ENCODE measurements at places on chromosomes 7 and 10. TPM values are rescaled to one million over a fixed set of nuclear protein-coding genes. Genes with fewer than 3 reads are reported as not detected.

The COBL gene
- total RNA-seq = 4.6 TPM

The RADIL gene
- total RNA-seq = 0.40 TPM

The C10orf53 gene
- total RNA-seq = not detected

The DCLRE1A gene
- 9.8 TPM for total RNA-seq

The IMMP2L gene
- total RNA-seq = 13.6 TPM

The MSMB gene
- total RNA-seq = not detected

The TBXAS1 gene
- 6.3 TPM for total RNA-seq

The PPP1R3C gene
- 0.74 TPM for total RNA-seq

The OGA gene
- total RNA-seq = 47.6 TPM

GRCh38 chr7:12389089-12389700 is 14.5 kb downstream of the VWDE start:
- DNase-seq = peak; percentile 55

GRCh38 chr10:78247266-78247665 is 213.6 kb downstream of the RPS24 start:
- DNase-seq = no peak

DNA sequence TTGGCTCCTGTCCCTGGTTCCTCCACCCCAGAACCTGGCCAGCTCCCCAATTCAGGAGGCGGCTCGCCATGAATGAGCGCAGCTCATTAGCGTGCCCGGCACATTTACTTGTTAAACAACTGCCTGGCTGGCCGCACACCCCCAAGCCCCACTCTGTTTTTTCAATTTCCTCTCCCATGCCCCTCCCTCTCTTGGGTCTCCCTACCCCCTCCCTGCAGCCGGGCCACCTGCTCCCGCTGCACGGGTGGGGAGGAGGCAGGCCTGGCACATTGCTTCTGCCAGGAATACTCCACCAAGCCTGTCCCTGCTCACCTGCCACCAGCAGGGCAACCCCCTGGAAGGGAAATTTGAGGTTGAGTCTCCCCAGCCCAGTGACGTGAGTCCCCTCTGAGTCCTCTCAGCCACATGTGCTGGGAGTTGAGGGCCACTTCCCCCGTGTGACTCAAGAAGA is 2.5 kb upstream of the SLIT1 start:
- no peak for DNase-seq

DNA sequence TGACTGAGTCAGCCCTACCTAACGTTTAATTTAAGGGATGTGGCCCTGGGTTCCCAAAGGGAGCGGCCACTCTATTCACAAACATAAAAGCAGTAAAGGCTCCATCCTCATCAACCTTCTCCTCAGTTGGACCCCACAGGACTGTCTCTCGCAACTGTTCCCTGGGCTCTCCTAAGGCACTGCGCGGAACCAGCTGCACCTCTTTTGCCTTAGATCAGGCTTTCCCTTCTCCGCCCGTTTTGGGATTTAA is 689 bp upstream of the GTPBP4 start:
- peak; percentile 21 for DNase-seq

- DNase-seq = no peak
These were observed 23.3 kb upstream of the STEAP2 start for GRCh38 chr7:90188281-90188680.

DNA sequence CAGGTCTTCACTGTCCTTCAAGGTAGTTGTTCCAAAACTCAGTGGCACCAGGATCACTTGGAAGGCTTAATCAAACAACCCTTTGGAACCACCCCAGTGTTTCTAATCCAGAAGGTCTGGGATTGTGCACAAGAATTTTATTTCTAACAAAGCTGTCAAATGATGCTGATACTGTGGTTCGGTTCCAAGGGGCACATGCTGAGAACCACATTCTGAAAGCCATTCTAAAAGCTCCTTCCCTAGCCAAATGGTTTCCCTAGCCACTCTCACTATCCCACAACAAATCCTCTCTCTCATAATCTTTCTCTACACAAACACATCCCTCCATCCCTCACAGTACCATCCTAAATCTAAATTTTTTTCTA is 52.1 kb downstream of the MACC1 start:
- DNase-seq = no peak

DNA sequence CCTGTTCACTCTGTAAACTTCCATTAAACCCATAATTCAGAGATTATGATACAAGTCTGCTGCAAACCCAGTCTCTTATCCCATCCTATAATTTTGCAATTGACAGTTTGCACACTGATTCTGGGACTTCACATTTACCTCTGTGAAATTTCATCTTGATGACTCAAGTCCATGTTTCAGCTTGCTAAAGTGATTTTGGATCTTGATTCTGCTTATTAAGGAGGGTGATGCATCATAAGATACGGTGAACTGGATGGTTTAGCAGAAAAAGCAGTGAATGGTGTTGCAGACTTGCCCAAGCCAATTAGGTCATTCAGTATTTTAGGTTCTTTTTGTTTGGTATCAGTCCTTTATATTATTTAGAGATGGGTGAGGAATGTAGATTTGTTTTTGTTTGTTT is 125.5 kb upstream of the PODXL start:
- DNase-seq = no peak

DNA sequence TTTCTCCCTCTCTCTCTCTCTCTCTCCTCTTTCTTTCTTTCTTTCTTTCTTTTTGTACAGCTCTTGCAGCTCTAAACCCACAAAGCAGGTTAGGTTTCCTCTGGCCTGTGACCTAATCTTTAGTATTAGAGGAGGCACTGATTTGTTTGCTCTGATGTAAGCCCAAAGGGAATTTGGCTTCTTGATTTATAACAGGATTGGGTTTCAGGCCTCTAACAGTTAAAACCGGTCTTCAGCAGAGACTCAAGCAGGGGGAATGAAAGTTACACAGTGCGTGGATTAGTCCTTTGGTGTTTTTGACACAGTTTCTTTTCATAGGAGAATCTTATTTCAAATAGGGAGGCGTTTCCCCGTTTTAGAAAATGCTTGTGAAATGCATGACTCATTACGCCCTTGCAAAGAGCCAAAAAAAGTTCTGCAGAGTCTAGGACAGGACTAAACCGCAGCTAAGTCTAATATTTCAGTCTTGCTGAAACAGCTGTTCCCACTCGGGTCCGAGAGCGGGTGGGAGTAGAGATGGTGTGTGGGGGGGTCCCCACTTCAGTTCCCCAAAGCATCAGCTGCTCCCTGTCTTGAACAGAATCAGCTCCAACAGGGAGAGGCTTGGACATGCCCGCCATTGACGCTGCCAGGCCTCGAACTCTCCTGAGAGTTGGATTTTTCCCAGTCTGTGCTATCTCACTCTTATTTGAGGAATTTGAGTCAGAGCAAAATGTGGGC is 296.5 kb upstream of the PITRM1 start:
- peak; percentile 76 for DNase-seq

DNA sequence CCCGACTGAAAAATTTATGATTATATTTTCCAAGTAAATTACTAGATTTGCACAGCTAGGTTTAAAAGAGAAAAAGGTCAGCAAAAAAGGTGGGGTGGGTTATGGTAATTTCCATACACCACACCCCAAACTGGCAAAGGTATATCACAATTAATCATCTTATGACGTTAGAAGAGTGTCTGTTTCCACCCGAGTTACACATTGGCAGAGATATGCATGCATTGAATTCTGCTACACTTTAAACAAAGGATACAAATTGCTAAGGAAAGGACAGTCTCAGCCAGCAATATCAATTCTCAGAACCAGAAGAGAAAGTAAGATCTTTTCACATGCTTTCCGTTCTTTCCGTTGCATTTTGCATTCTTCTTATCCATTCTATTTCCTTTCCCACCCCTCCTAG is 843.3 kb downstream of the GATA3 start:
- no peak for DNase-seq

DNA sequence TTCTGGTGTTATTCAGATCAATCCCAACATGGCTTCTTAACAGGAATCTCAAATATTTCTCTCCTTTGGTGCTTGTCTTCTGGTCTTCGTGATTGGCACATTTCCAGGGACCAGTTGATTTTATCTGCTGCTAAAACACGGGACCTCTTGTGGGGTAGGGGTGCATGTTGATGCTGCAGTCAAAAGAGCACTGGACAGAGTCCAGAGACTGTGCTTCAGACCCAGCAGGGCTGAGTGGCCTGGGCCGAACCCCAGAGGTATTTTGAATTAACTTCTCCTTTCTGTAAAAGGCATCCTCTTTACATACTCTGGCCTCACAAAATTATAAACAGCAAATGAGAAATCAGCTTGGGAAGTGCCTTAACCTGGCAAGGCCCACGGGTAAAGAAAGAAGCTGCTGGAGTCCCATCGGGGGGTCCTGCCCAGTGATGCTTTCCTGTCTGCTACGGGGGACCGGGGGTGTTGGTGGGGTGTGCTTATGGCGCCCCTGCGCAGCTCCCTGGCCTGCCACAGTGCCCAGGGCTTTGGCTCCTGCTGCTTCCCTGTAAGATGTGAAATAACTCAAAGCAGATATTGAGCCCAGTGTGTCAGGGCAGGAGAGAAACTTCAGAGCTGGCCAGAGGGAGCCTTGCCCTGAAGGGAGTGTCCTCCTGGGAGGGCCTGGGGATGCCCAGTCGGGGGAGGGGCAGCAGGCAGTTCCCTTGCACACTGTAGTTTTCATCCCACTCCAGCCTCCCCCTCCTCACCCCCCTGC is 230.5 kb downstream of the TCF7L2 start:
- no peak for DNase-seq

DNA sequence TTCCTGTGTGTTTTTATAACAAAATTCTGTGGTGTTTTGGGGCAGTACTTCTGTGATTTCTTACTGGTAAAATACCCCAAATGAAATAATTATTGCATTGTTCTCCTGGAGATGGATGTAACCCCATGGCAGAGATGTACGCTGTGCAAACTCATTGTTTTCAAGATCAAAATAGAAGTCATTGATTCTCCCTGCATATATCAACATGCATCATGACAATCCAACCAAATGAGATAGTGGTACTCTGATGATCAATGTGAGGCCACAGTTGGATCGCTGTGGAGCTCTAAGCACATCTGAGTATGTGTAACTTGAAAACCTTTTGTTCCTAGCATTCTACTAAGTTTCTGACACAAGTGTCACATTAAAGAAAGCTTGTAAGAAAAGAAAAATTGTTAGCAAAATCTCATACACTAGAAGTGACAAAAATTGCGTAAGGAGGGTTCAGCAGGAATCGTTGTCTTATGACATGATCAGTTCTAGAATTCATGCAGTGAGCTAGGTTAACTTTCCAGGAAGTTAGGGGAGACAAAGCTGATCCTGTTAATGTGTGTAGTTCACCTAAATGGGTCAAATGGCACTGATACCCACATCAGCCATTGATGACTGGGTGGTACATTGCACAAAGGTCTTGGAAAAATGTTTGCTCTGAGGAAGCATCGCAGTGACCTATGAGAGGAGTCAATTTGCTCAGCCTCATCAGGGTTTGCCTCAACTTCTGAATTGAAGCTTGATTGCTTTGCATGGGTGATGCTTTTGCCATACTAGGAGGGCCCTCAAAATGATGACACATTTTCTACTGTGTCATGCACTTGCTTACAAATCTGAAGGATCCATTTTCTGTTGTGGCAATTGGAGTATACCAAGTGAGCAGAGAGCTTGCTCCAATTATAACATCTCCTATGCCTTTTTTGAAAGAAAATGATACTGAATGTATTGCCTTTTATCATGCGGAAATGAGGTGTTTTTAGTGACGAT is 145.1 kb downstream of the PLXDC2 start:
- no peak for DNase-seq

DNA sequence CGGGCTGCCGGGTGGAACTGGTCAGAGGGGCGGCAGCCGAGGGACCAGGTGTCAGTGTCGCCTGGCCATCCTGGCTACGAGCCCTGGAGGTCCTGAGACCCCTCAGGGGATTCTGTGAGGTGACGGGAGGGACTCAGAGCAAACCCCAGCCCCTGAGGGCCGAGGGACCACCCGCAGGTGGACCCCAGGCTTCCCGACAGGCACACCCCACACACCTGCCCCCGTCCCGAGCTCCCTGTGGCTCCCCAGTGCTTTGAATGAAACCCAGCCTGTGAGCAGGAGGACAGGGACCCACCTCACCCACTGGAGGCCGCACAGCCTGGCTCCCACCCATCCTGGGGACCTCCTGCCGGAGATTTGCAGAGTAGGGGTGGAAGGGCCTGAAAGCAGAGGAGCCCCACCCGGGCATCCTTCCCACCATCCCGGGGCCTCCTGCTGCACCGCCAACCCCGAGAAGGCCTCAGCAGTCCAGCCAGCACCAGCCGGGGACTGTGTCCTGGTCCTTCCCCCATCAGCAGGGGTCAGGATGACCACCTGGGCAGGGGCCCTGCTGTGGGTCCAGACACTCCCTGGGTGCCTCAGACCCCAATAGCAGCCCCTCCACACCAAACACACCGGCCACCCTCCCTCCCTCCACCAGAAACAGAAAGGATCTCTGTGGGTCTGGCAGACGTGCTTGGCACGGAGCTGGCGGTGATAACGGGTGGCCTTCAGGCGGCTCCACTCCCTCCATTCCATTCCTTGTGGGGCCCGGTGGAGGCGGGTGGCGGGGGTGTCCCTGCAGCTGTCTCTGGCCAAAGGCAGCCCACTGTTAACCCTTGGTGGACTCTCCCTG is 13.9 kb downstream of the VENTX start:
- DNase-seq = no peak

- DNase-seq = no peak
These were observed 19.7 kb downstream of the CTNNA3 start for GRCh38 chr10:67676208-67676825.

DNA sequence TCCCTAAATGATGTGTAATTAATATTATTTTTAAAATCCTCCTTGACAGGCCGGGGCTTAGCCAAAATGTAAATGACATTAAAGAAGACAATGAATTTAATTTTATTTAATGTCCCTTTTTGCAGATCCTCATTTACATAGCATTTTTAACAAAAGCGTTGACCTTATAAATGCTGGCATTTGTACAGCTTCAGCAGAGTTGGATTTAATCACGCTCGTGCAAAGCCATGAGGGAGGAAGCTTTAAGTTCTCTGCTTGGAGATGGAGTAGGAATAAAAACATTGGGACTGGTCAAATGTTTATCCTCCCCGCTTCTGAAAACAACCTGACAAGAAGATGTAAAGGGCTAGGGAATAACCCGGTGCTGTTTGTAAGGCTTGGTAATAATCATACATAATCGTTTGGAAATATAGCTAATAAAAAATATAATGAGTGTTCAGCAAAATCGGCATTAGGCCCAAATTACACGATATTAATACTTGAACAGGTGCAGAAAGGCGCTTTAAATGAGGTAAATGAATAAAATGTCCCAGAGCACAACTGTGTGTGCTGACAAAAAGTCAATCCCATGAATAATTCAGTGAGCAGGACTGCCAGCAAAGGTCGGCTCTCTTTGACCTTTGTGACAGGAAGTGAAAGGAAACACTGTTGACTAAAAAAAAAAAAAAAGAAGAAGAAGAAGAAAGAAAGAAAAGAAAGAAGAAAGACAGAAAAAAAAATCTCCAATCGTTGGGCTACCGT is 11.5 kb downstream of the EBF3 start:
- DNase-seq = no peak

- DNase-seq = peak; percentile 93
These were observed 178.8 kb downstream of the REEP3 start for GRCh38 chr10:63699785-63700613.

Measured in Daoy (cell line).